ENCODE measurements at places on chromosomes 1 and 21.
A peak's percentile ranks its signal among the peaks of the same experiment; 100 is the strongest.

DNA sequence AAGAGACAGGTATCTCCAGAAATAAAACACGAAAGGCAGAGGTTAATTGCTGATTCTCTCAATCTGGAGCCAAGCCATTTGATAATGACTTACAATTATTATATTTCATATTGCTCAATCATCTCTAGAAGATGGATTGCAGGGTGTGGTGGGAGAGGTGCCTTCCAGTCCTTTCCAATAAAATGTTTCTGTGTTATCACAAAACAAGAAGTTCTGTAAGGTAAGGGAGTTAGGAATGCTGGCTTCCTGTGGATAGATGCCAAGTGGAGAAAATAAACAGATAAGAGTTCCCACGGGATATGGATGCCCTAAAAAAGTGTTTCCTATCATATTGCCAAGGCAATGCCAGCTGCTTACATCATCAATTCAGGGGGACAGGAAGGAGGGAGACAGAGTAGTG, 7.2 kb upstream of the CCN1 start:
- DNase-seq, result no peak

- DNase-seq, result no peak
These were observed 3.1 kb upstream of the MMP23B start for GRCh38 chr1:1628754-1629429.

DNA sequence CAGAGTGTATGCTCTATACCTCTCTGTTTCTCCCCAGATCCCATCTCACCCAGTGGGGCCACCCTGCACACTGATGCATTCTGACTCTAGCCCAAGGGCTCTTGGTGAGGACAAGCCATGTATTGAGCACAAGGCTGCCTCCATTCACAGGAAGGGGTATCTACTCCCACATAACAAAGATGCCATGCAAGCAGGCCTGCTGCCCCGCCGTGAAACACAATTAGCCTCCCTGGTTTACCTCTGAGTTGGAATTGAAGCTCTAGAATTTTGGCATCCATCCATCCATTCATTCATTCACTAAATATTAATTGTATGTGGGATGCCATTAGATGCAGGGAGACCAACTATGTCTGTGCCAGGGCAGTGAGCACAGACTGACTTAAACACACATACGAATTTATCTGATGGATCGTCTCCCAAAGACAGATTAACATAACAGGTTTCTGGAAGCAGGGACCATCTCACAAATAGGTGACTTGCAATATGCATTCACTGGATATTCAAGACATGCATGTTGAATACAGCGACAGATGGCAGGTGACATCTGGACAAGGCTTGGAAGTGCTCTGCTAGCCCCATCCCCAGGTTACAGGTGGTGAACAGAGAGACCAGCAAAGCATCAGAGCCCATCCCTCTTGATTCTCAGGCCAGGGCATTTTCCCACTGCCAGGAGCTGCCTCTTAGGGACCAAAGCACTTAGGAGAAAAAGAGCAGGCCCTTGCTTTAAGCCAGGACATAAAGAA, 34.3 kb downstream of the TRABD2B start:
- DNase-seq, result peak; percentile 98

DNA sequence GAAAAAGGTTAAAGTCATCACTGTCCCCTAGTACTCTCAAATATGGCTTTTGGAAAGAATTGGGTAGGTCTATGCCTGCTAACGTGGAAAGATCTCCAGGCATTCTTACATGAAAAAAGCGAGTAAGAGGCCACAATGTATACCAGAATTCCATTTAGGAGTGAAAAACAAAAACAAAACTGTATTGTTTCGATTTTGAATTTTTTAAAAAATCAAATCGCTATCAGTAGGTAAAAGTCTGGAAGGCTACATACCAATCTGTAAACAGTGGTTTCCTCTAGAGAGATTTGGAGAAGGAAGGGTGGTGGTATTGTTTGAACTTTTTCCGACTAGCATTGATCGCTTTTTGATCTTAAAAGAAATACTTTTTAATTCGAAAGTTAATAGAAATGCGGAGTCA, 55.9 kb downstream of the RRAGC start:
- DNase-seq, result no peak

DNA sequence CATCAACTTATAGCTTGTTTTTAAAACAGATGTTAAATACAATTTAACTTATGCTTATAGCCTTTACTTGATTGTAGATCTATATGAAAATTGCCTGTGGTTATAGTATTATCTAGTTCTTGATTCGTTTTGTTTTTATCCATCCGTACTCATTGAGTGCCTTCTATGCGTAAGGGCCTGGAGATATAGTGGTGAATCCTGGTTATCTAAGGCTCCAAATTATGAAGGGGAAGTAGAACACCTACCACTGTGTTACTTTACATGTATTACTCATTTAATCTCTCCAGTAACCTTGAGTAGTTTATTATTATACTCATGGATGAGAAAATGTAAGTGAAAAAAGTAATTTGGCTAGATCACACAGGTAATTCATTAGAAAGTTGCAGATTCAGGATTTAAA, 121.8 kb downstream of the OSBPL9 start:
- DNase-seq, result no peak

- no peak for DNase-seq
These were observed 719.8 kb upstream of the ADGRL4 start for GRCh38 chr1:79726321-79726720.

- DNase-seq, result peak; percentile 21
These were observed 300.7 kb upstream of the SPAG17 start for GRCh38 chr1:118485757-118486156.

DNA sequence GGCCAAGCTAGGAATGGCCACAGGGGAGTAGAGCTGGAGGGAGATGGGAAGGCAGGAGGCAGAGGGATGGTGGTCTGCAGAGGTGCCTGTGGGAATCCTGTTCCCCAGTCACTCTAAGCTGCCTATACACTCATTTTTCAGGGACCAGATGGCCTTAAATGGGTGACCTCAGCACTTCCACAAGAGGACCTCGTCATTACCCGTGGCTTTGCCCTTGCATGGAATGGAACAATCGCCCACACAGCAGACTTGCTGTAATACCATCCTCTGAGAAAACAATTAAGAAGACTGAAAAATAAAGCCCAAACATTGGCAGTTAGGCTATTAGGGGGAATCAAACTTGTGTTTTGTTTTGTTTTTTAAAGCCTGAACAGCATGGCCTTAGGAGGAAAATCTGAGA, 12.9 kb upstream of the TNN start:
- no peak for DNase-seq

GRCh38 chr1:52751589-52752483, 25.6 kb downstream of the ZYG11B start:
- DNase-seq, result no peak

DNA sequence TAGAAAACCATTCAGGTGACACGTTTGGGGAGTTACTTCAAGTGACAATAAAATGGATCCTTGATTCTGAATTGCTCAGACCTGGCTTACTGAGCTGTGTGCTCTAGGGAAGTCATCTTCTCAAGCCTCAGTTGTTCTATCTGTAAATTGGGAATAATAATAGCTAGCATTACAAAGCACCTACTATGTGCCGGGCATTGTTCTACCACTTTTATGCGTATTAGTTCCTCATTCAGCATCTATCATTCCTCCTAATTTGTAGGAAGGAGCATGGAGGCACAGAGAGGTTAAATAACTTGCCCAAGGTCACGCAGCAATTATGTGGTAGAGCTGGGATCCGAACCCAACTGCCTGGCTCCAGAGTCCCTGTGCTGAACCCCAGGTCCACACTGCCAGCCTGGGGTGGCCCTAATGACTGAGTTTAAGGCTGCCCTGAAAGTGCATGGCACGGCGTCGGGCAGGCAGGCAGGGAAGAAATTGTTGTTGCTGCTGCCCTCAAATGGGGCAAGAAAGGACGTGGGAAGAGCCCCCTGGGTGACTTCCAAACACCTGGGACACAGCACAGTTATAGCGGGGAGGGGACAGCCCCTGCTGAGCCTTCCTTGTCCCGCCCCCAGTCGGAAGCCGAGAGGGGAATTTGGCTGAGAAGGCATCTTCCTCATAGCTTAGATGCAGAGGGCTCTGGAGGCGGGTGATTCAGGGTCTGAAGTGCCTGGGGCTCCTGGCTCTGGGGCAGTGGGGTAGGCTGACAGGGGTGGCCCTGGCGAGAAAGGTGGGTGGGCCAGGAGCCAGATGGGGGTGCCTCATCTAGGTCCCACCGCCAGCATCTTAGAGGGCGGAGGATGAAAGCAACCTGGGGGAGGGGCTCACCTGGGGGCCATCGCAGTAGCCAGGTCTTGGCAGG, 86.5 kb upstream of the IFFO2 start:
- DNase-seq, result no peak

GRCh38 chr1:159066108-159066507, 10.5 kb downstream of the AIM2 start:
- no peak for DNase-seq

DNA sequence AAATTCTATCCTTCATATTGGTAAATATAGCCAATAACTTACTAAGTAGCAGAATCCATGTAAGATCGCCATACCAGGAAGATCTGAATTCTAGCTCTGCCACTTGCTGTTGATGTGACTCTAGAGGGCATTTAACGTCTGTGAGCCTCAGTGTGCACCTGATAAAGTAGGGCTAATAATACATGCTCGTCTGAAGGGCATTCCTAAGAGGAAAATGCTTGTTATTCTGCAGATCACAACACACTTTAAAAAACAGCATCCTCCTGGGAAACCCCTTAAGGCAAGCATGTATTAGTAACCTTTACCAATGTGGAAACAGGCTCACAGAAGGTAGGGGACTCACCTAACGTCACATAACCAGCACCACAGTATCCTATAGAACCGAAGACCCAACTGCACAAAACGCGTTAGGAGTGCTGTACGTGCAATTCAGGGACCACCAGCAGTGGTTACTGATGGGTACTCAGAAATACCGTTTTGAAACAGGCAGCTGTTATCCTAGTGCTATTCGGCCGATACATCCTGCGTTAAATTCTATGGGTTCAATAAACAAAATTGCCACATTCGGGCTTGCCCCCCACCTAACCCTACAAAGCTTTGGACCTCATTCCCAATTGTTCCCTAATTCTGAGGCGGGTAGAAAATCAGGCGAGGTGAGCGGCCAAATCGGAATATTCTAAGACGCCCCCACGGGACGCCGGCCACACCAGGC, 758 bp downstream of the DEPDC1 start:
- peak; percentile 3 for DNase-seq

DNA sequence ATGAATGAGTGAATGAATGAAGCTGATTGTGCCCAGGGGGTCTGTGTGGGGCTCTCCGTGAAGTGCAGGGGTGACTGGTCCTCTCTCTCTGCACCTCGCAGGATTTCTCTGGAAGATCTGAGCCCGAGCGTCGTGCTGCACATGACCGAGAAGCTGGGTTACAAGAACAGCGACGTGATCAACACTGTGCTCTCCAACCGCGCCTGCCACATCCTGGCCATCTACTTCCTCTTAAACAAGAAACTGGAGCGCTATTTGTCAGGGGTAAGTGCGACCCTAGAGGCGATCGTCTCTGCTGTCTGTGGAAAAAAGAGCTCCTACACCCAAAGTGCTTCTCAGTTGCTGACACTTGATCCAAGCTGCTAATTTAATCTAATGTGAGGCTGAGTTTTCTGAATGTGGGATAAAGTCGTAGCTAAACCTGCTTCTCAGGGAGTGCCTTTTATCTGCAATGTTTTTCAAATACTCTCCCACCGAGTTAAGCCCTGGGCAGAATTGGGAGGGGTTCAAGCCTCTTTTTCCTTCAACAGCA, 101.7 kb downstream of the HUNK start:
- DNase-seq, result no peak

DNA sequence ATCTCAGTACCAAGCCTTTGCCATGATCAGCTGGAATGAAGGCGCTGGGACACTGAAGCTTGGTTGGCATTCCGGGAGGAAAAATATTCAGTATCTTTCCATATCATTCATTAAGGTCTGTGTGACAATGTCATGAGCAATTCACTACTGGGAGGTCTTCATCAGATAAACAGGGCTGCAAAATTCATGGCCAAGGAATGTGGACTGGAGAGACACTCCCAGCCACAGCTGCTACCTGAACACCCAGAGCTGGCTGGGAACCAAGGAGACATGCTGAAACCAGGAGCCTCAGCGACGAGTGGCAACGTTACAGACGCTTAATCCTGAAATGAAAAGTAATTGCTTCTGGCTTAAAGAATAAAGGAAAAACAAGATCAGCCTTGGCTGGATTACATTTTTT, 30.6 kb upstream of the DDAH1 start:
- peak; percentile 79 for DNase-seq
